ENCODE measurements at places on chromosomes 13 and 19. TPM values are rescaled to one million over a fixed set of nuclear protein-coding genes. Genes with fewer than 3 reads are reported as not detected.

Gene FCHO1
- total RNA-seq = 2.9 TPM

Gene TNFSF9
- total RNA-seq = 1.2 TPM

Gene TLE2
- 32.9 TPM for total RNA-seq

Gene HSPB6
- 152 TPM for total RNA-seq

Gene NBEA
- 14.0 TPM for total RNA-seq

Gene URAD
- not detected for total RNA-seq

Gene METTL21C
- total RNA-seq = not detected

Gene KLF5
- total RNA-seq = 3.6 TPM

Gene MATK
- total RNA-seq = 1.9 TPM

Gene LSR
- total RNA-seq = 13.1 TPM

Gene PTPRH
- total RNA-seq = 0.29 TPM

Gene C19orf81
- not detected for total RNA-seq

Gene ZNF726
- total RNA-seq = 0.75 TPM

Gene CYP4F8
- total RNA-seq = not detected

Gene IGFL3
- total RNA-seq = not detected

Gene SELENOV
- not detected for total RNA-seq

Gene ZNF850
- total RNA-seq = 4.2 TPM

Gene ELSPBP1
- not detected for total RNA-seq

Gene USHBP1
- 4.6 TPM for total RNA-seq

Gene RUBCNL
- total RNA-seq = 12.8 TPM

Gene GJA3
- total RNA-seq = 0.19 TPM

Gene WDR87
- total RNA-seq = not detected

Gene PDE4C
- 1.7 TPM for total RNA-seq

Gene LRRC63
- 0.99 TPM for total RNA-seq

Gene C19orf18
- total RNA-seq = 2.0 TPM

Gene SMIM44
- not detected for total RNA-seq

Gene BIVM
- 30.4 TPM for total RNA-seq

Gene ZNF675
- total RNA-seq = 8.5 TPM

Gene TLE6
- 0.65 TPM for total RNA-seq

Gene SMAD9
- total RNA-seq = 48.9 TPM

Gene SPRED3
- 19.6 TPM for total RNA-seq

Gene SIGLEC6
- total RNA-seq = 0.52 TPM

Gene SLC10A2
- total RNA-seq = not detected

Measured in aorta (tissue), 5 donors.